ENCODE measurements at places on chromosomes 13 and 19.

DNA sequence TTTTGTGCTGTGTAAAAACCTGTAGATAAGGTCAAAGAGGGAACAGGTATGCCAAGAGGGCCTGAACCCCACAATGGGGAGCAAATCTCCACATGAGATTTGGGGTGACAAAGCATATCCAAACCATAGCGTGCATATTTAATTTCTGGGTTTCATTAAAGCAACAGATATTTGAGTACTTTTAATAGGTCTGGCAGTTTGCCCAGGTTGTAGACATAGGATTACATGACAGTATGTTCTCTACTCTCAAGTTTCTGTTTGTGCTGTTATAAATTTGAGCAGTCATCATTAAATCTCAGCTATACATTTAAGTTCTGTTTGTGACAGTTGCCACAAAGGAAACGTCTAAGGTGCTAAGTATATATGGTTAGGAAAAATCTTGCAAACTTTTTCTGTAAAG lies 236.4 kb downstream of the ATP8A2 start:
- DNase-seq: no peak

DNA sequence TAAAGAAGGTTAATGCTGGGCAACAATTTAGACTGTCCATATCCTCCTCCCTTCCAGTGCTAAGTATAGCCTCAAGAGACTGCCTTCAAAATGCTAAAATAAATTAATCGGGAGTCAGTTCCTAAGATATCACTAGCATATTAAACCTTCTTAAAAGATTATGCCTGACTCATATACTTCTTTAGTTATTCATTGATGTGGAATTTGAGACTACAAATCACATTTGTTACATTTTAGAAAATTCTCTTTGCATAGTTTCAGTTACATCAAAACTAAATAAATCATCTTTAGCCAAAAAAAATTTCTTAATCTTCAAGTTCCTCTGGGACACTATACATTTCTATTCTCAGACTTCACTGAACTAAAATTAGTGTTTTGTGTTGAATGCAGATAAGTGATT lies 769.1 kb downstream of the PCDH9 start:
- peak; percentile 38 for DNase-seq

DNA sequence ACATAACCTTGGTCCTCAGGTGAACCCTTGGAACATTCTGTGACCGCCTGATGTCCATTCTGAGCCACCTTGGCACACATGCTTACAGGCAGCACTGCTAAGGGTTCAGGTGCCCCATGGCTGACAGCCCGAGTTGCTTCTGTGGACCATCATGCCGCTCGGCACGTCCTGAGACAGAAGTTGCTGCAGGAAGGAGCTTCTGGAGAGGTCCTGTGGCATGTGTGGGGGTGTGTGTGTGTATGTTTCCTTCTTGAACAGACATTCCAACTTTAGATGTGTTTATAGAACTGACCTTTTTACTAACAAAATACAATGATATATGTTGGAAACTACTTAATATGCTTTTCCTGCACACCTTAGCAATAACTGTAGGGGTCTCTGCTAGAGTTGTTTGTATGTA lies 4.8 kb upstream of the C1QTNF9 start:
- no peak for DNase-seq

DNA sequence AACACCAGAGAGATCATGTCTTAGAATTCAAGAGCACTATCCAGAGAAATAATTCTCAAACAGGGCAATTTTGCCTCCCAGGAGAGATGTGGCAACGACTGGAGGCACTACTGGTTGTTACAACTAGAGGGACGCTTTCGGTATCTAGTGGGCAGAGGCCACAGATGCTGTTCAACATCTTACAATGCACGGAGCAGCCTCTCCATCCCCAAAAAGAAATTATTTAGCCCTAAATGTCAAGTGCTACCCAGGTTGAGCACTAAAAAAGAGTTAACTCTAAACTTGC lies 78.6 kb downstream of the ABCC4 start:
- no peak for DNase-seq

- DNase-seq: no peak
Observed at GRCh38 chr19:28074773-28075172, 1138.2 kb downstream of the UQCRFS1 start.

DNA sequence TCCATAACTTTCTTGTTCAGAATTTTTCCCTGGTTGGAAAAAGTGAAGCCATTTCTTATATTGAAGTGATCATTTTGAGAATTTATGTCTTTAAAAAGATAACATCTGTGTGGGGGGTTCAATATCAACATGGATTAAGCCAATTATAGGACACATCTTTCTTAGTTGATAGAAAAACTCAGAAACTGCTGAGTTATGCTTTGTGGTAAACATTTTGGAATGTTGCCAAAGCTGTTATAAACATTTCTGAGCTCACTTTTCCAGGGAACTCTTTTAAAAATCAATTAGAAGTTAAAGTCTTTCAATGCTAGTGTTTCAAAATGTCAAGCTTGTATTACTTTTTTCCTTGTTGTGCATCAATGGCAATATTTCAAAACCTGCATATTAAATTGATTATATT lies 248.8 kb downstream of the DACH1 start:
- DNase-seq: no peak

DNA sequence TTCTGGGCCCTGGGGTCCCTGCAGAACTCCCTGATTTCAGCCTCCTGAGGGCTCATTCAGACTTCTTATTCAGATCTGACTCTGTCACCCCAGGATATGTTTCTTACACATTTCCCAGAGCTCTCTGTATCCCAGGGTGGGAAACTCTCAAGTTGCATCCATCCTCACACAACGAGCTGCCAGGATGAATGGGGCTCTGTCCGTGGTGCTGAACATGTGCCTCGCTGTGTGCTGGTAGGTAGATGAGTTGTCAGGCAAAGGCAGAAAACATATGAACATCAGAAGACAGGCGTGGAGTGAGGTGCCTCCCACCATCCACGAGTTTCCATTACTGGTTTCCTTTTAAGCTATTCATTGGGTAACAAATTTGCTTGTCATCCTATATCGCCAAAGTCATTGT lies 11.4 kb upstream of the IGFL1 start:
- DNase-seq: no peak

DNA sequence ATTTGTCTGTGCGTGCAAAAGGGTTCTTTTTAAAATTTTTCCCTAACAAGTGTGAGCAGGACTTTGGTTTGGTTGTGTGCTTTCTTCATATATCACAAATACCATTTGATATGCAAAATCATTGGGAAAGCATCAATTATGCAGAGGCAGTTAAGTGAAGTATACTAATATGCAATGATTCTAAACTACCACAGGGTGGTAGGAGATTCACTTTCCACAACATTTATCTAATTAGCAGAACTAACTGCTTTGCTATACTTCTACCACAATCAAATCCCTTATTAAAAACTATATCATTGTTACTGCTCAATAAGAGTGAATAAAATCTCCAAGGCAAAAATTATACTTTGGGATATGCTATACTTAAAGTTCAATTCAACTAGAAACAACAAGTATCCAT lies 2738.9 kb upstream of the PCDH20 start:
- peak; percentile 15 for DNase-seq

DNA sequence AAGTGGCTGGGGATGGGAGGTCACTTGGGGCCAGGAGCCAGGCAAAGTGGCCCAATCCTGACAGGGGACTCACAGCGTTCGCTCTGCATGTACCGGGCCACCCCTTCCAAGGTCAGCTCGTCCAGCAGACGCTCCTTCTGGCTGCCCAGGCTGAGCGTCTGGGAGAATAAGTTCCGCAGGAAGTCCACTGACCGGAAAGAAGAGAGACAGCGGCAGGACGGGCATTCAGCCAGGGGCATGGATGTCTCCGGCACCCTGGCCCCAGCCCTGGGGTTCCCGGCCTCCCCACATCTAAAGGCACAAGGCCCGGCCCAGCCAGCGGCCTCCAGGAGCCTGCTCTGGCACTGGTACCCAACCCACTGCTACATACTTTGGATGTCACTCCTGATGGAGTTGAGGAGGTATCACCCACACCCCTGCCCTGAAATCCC lies 6.1 kb downstream of the SIRT2 start:
- DNase-seq: no peak

DNA sequence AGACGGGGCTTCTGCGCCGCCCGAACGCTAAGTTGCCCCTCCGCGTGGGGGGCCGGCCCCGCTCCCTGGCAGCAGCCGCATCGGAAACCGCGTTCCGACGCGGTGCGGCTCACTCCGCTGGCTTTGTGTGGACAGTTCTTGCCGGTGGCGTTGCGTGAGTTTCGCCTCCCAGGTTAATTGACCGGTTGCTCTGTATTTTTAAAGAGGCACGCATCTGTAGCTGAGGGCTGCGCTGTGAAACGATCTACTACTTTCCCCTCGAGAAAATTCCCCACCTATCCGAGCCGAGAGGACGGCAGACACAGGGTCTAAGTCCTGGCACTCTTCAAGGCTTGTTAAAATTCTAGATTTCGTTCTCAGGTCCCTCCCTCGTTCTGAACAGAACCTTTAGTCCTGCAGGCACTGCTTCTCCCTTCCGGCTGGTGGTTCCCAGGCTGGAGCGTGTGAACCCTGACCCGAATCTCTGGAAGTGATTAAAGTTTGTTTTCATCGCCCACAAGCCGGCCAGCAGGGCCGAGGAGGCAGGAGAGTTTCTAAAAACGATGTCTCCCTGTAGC lies 933 bp downstream of the ARHGEF7 start:
- DNase-seq: peak; percentile 54

GRCh38 chr19:32480321-32480720 lies 74.8 kb downstream of the DPY19L3 start:
- no peak for DNase-seq

DNA sequence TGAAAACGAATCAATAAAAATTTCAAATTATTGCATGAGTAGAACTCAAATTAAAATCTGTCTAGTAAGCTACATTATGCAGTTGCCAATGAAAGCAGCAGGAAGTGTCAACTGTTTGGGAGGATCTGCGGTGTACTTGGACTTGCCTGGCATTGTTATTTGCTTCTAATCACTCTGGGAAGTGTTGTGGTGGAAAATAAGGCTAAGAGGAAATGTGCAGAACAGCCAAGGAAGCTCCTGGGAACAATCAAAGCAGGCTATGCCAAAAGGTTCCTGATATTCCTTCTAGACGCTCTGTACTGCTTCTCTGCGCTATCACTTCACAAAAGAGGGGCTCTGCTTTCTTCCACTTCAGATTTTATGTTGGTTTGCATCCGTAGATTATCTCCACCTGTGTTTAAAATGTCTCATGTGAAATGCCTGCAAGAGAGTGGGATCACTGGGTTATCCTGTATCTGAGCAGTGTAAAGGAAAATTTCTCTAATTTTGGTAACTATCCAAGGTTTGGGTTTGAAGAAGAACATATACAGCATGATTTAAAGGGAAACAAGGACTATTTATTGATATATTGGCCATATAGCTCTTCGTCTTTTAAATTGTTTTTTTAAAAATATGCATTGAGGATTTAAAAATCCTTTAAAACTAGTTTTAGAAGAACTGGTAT lies 182.7 kb upstream of the CSNK1A1L start:
- DNase-seq: no peak
